ENCODE measurements at places on chromosomes 3 and 15. TPM values are rescaled to one million over a fixed set of nuclear protein-coding genes. Genes with fewer than 3 reads are reported as not detected.

The GP9 gene
- not detected for total RNA-seq

The MKRN3 gene
- 3.4 TPM for total RNA-seq

DNA sequence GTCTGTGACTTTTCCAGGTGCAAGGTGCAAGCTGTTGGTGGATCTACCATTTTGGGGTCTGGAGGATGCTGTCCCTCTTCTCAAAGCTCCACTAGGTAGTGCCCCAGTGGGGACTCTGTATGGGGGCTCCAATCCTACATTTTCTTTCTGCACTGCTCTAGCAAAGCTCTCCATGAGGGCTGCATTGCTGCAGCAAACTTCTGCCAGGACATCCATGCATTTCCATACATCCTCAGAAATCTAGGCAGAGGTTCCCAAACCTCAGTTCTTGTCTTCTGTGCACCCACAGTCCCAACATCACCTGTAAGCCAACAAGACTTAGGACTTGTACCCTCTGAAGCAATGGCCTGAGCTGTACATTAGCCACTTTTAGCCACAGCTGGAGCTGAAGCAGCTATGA lies 694.5 kb upstream of the BCHE start:
- H3K36me3 ChIP-seq, result no peaks in the 10 kb centered on the region
- no peak overlapping the region for H3K27ac ChIP-seq
- no peaks in the 10 kb centered on the region for H3K4me1 ChIP-seq
- no peaks in the 10 kb centered on the region for H3K27me3 ChIP-seq
- no peak for DNase-seq

The CMTM7 gene
- total RNA-seq, result 21.9 TPM

- H3K27me3 ChIP-seq, result no peaks in the 10 kb centered on the region
- no peak overlapping the region for H3K4me3 ChIP-seq
- DNase-seq, result no peak
- H3K36me3 ChIP-seq, result no peaks in the 10 kb centered on the region
- no peak overlapping the region for H3K27ac ChIP-seq
- H3K4me1 ChIP-seq, result no peaks in the 10 kb centered on the region
Measured at GRCh38 chr3:195083659-195084058, 187.3 kb downstream of the XXYLT1 start.

- peaks cover 15% of the 10 kb centered on the region for H3K4me1 ChIP-seq
- H3K36me3 ChIP-seq, result no peaks in the 10 kb centered on the region
- no peak for DNase-seq
Measured at GRCh38 chr15:69628256-69629093, 175.9 kb downstream of the RPLP1 start.

DNA sequence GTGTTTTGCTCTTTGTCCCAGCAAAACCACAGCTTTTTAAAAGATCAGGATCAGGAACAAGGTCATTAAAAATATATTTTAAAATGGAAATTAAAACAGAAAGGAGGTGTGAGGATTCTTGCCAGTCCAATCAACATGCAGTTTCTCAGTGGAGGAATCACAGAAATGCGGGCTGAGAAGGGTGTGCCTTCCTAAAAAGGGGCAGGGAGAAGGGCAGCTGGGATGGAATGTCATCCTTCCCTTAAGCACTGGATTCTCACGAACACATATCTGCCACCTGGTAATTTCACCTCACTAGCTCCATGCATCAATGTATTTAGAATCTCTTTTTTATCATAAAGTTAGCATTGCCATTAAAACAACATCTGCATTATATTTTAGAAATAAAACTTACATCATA lies 21.4 kb downstream of the ABI3BP start:
- no peaks in the 10 kb centered on the region for H3K36me3 ChIP-seq
- H3K4me1 ChIP-seq, result no peaks in the 10 kb centered on the region
- H3K27ac ChIP-seq, result no peak overlapping the region
- no peak overlapping the region for H3K4me3 ChIP-seq
- no peak for DNase-seq

The B2M gene
- 3,395 TPM for total RNA-seq

GRCh38 chr3:195537995-195538394 lies 5.1 kb downstream of the PPP1R2 start:
- no peak overlapping the region for H3K27ac ChIP-seq
- H3K4me3 ChIP-seq, result no peak overlapping the region
- no peaks in the 10 kb centered on the region for H3K27me3 ChIP-seq
- H3K4me1 ChIP-seq, result peaks cover 28% of the 10 kb centered on the region
- no peaks in the 10 kb centered on the region for H3K36me3 ChIP-seq

GRCh38 chr3:122886946-122887345 lies 92.1 kb downstream of the SLC49A4 start:
- H3K36me3 ChIP-seq, result no peaks in the 10 kb centered on the region
- no peaks in the 10 kb centered on the region for H3K27me3 ChIP-seq
- H3K27ac ChIP-seq, result no peak overlapping the region
- DNase-seq, result no peak
- H3K4me3 ChIP-seq, result no peak overlapping the region

- H3K36me3 ChIP-seq, result peaks cover 31% of the 10 kb centered on the region
- H3K4me3 ChIP-seq, result no peak overlapping the region
- no peaks in the 10 kb centered on the region for H3K4me1 ChIP-seq
Measured at GRCh38 chr3:4734454-4734853, 241.3 kb downstream of the ITPR1 start.

- no peaks in the 10 kb centered on the region for H3K36me3 ChIP-seq
- H3K4me3 ChIP-seq, result no peak overlapping the region
- no peaks in the 10 kb centered on the region for H3K4me1 ChIP-seq
- no peak for DNase-seq
- H3K27me3 ChIP-seq, result no peaks in the 10 kb centered on the region
- no peak overlapping the region for H3K27ac ChIP-seq
Measured at GRCh38 chr3:127473244-127474024, 117.1 kb downstream of the TPRA1 start.

The IL20RB gene
- not detected for total RNA-seq

The GOLGA8N gene
- 20.6 TPM for total RNA-seq

Data from ascending aorta (tissue), 2 donors.